Bronchial epithelial cell (primary cell): ENCODE measurements at places on chromosomes 2 and 18. TPM values are rescaled to one million over a fixed set of nuclear protein-coding genes. Genes with fewer than 3 reads are reported as not detected.

Gene SCN7A
- not detected in 2 replicates for total RNA-seq

Gene CHST9
- total RNA-seq = 0.26 and 0.38 TPM in 2 replicates

Gene PDCD1
- not detected in 2 replicates for total RNA-seq

Gene TCF4
- 4.5 and 10.0 TPM in 2 replicates for total RNA-seq

Gene CD207
- not detected in 2 replicates for total RNA-seq

Gene HSBP1L1
- 28.2 and 28.4 TPM in 2 replicates for total RNA-seq

Gene SLC8A1
- total RNA-seq = 3.7 and 4.6 TPM in 2 replicates

Gene MOGAT1
- total RNA-seq = not detected in 2 replicates

Gene DUSP19
- total RNA-seq = under 0.01 and 0.38 TPM in 2 replicates

Gene CLEC4F
- total RNA-seq = not detected in 2 replicates

Gene DSG1
- total RNA-seq = under 0.01 and 0.64 TPM in 2 replicates

Gene OXER1
- not detected in 2 replicates for total RNA-seq

Gene PLGLB2
- 1.3 TPM in 1 of 2 replicates, not detected in the other for total RNA-seq

Gene HJURP
- under 0.01 and 0.13 TPM in 2 replicates for total RNA-seq

Gene KCNK3
- not detected in 2 replicates for total RNA-seq
